ENCODE measurements at places on chromosomes 11 and 22. TPM values are rescaled to one million over a fixed set of nuclear protein-coding genes. Genes with fewer than 3 reads are reported as not detected.

The PRODH gene
- total RNA-seq: 12.3 TPM

The C22orf42 gene
- 1.6 TPM for total RNA-seq

The PGA4 gene
- total RNA-seq: 1.1 TPM

The GRAMD1B gene
- total RNA-seq: 50.8 TPM

DNA sequence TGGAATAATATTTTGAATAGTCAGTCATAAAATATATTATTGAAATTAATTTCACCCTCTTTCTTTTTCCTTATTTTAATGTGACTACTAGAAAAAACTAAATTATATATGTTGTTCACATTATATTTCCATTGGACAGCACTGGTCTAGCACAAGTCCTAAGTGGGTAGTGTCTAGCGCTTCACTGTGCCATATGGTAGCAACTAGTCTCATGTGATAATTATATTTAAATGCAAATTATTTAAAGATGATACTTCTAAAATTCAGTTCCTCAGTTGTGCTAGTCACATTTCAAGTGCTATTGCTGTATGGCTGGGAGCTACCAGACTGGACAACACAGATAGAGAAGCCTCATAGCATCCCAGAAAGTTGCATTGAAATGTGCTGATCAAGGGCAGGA lies 19.1 kb upstream of the LDLRAD3 start:
- no peak for DNase-seq

DNA sequence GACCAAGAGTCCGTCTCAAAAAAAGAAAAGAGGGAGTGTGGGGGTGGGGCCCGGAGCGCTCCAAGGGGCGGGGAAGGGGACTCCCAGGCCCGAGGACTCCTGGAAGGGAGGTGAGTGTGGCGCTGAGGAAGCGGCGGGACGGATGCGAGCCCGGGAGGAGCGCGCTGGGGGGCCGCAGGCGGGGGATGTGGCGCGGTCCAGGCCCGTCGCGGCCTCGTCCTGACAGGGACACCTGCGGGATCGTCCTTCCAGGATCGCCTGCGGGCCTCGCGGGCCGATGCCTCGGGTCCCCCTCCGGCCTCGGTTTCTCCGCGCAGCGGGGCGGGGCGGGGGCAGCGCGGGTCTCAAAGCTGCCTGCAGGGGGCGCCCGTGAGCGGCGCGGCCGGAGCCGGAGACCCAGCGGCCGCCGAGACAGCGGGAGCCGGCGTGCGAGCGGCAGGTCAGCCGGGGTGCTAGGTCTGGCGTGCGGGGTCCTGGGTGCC lies 3.8 kb upstream of the ADORA2A start:
- DNase-seq: peak; percentile 65

GRCh38 chr11:120786206-120786735 lies 237.6 kb upstream of the TBCEL start:
- no peak for DNase-seq

DNA sequence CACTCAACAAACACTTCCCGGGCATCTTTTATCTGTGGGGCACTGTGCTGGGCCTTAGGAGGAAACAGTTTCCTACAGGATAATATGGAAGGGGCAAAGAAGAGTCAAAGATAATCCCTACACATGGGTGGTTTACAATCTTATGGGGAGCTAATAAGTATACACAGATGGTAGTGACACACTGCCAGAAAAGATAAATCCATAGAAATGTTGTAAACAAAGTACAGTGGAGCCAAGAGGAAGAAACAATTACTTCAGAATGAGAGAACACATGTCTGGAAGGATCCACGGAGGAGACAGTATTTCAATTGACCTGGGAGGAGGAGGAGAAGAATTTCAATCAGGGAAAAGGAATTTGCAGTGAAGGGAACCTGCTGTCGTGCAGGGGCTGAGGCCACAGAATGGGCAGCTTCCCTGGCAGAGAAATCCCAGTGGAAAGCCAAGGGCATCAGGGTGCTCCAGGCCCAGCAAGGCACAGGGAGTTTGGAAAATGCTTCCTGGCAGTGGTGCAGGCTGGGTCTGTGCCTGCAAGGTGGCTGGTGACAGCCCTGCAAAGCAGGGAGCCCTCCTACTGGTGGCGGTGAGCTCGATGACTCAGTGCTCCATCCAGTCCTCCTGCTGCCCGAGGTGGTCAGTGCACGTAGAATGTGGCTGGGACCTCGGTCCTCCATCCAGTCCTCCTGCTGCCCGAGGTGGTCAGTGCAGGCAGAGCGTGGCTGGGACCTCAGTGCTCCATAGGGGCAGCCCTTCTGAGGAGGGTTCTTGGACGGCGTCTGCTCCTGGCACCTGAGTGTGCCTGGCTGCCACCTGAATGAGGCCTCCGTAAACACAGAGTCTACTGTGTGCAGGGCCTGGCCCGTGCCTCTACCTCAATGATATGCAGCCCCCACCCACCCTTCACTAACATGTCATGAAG lies 444.3 kb upstream of the B3GAT1 start:
- DNase-seq: peak; percentile 27

DNA sequence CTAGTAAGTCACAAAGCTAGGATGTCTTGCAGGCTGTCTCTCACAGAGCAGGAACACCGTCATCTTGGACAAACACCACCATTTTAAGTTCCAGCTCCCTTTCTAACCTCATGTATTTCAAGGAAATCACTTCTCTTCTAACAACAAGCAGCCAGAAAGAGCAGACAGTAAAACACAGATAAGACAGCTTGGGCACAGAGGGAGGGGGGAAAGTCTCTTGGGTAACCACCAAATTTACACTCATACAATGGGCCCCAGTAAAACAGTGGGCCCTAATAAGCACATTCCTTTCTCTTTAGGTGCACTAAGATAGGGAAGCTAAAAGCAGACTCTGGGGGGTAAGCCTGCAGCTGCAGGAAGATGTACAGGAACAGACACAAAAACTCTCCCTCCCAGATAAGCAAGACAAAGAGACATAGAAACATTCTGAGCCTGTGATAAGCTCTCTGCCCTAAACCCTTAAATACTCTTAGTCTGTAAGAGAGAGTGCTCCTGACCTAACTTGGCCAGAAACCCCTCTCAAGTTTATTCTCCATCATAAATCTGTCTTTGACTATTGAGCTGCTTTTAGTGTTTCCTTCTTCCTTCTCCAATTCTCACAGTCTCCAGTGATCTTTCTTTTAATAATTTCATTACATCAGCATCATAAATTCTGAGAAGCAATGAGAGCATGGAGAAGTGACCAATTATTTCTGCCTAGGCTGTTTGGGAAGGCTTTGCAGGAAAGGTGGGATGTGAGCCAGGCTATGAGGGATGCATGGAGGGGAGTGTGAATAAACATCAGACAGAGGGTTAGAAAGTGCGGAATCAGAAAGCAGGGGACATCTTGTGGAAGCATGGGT lies 7.4 kb downstream of the OR10D3 start:
- no peak for DNase-seq

- no peak for DNase-seq
Measured at GRCh38 chr11:11995601-11996000, 12.8 kb downstream of the DKK3 start.
